Activated naive CD4-positive, alpha-beta T cell treated with Interleukin-2 at 50 U/mL for 16 hours (primary cell): ENCODE measurements at places on chromosomes 11 and 22.

DNA sequence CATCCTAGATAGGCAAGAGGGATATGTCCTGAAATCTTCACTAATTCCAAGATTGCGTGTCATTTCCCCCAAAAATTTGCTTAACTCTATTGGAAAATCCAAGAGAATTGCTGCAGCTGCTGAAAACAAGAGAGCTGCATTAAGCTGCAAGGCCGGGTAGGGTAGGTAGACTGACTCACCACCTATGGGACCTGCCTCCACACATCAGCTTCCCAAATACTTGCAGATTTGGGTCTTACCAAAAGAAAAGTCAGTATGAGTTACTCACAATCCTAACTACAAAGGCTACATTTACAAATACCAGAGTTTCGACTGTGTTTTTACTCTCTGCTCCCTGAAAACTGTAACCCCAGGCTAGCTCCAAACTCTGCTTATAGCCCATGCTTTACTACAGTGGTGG is 142.5 kb upstream of the TEAD1 start:
- no peak for DNase-seq

GRCh38 chr22:23251445-23252093 is 71.3 kb downstream of the BCR start:
- peak; percentile 27 for DNase-seq

DNA sequence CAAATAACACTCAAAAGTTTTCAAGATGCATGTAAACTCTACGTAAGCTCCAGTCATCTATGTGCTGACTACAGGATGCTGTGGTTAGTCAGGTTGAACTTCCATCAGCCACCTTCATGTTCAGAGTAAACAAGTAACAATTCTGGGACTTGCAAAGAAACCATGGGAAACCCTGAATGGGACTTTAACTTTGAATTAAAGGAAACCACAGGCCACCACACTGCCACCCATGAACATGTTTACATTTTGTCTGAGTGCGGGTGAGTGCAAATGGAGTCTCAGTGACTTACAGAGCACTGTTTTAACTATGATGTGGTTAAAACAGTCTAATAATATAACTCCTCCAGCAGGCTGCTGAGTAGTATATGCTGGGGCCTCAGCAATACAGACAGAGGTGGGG is 12.9 kb upstream of the SYTL2 start:
- peak; percentile 61 for DNase-seq

DNA sequence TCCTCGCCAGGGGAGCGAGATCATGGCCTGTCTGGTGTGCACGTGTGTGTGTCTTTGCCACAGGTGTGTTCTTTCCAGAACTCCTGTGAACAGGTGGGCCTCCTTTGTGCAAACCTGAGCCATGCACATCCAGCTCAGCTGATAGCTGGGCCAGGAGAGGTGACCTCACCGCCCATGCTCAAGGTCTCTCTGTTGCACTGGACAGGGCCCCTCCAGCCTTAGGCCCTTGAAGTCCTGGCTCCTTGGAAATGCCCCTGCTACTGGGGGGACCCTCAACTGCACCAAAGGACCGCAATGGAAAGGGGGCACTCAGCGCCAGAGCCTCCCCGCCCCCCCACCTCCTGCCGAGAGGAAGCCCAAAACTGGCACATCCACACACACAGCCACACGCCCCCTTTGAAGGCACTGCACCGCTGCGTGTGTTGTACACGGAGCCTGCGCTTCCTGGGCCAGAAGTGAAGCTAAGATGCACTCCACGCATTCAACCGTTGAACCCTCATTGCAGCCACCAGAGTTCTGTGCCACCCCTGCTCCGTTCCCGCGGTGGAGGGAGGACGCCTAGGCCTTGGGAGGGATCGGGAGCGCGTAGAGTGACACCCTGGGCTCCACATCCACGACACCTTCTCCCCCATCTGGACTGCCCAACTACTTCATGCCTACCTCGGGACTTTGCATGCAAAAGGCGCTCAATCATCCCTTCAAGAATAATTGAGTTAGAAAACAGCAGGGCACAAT is 16.4 kb upstream of the IL2RB start:
- no peak for DNase-seq

DNA sequence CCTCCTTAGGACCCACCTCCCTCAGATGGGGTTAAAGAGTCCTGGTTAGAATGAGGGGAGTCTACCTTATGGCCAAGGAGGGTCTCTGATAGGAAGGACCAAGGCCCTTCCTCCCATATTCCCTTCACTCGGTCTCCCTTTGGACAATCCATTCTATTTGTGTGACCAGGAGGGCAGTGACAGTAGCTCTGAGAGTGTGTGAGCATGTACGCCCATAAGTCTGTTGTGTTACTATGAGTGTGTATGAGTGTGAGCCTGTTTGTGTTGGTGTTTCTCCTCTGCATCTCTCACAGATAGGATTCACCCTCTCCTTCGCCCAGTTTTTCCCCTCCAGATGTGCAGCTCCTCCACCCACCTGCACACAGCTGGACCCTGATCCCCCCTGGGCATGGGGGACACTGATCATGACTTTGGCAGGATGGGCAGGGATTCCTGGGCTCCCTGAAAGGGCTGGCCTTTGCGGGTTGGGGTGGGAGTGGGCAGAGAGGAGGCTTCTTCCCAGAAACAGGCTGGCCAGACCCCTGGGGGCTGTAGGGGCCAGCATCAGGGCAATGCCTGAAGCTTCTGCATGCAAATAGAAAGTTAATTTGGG is 14.5 kb downstream of the PHLDB1 start:
- DNase-seq: no peak

DNA sequence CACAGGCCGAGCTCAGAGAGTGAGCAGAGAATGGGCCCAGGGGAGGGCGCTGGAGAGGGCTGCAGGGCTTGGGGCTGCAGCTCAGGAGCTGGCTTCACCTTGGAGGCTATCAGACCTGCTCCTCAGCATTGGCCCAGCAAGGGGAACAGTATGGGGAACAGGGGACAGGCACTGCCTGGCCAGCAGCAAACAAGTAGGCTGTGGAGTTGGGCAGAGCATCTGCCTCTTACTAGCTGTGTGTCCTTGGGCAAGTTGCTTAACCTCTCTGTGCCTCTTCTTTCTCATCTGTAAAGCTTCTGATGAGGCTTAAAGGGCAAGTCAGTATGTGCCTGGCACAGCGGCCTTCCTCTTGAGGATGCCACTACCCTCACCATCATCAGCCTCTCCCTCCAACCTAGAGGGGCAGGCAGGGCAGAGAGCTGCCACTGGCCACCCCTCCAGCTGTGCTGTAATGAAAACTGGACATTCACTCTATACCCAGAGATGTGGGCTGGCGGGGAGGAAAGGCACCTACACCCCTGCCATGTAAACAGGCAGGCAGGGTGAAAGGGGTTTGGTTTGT is 7.5 kb upstream of the CDKN1C start:
- peak; percentile 42 for DNase-seq

DNA sequence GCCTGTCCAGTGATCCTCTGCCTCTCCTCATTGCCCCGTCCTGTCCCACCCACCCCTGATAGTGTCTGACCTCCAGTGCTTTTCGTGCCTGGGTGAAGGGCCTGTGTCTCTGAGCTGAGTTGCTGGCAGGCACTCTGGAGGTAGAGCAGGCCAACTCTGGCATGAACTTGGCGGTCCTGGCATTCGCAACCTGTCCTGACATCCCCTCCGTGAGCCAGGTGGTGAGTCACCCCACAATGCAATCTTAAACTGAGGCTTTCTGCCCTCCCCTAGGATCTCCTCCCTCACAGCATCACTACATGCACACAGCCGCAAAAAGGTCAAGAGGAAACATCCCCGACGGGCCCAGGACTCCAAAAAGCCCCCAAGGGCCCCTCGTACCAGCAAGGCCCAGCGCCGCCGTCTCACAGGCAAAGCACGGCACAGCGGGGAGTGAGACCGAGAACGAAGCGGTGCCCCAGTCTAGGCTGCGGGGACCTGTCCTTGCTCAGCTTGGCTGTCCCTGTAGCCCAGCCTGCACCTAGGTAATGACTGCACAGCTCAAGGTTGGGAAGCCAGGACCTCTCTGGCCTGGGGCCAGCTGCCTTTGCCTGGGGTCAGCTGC is 4.9 kb downstream of the NOL12 start:
- DNase-seq: no peak
